Cerebellum (tissue), 4 donors: ENCODE measurements at places on chromosomes 12 and 14. TPM values are rescaled to one million over a fixed set of nuclear protein-coding genes. Genes with fewer than 3 reads are reported as not detected.

Gene MYG1
- 20.7 TPM for total RNA-seq

GRCh38 chr12:9707356-9707755, 25.5 kb downstream of the CLECL1 start:
- no peak for DNase-seq

Gene AICDA
- not detected for total RNA-seq

DNA sequence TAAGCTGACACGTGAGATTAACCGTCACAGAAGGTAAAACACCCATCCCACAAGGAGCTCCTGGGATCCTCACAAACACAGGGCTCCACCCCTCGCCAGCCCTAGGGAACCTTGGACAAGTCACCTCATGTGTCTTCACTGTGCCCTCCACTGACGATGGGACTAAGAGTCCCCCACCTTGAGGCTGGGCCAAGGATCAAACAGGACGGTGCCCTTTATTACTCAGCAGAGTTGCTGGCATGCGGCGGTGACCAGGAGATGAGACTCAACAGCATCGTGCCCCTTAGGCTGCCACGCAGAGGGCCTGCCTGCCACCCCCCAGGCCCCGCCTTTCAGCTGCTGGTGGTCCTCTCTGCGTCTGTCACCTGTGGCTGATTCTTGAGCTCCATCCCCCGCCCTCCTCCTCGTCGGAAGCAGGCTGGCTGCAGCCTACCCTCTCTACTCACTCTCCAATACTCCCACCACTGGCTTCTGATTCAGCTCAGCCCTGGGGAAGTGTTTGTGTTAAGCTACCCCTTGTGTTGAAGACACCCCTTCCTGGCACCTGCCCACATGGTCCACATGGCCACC, 105.2 kb downstream of the DICER1 start:
- DNase-seq = no peak

DNA sequence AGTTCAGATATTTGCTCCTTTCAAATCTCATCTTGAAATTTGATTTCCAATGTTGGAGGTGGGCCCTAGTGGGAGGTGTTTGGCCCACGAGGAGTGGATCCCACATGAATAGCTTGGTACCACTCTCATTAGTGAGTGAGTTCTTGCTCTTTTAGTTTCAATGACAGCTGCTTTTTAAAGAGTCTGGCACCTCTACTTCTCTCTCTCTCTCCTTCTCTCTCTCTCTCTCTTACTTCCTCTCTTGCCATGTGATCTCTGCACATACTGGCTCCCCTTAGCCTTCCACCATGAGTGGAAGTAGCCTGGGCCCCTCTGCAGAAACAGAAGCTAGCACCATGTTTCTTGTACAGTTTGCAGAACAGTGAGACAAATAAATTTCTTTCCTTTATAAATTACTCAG, 25.1 kb downstream of the GPR65 start:
- DNase-seq = no peak

DNA sequence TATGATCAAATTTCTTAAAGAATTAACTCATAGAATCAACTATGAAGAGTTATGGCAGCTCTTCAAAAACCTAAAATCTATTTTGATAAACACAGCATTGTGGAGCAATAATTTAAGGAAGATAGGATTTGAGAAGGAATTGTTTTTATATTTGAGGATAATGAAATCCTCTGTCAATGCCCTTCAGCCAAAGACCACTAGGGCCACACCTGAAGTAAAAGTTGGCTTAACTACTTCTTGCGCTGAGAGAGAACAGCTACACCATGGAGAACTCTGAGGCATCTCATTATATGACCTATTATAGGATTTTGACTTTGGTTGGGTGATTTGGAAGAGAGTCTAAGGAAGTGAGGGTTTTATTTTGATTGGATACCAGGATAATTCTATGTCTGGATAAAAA, 237.2 kb downstream of the TMTC2 start:
- no peak for DNase-seq

- DNase-seq = no peak
These were observed 40.0 kb downstream of the FRS2 start for GRCh38 chr12:69509904-69510827.

DNA sequence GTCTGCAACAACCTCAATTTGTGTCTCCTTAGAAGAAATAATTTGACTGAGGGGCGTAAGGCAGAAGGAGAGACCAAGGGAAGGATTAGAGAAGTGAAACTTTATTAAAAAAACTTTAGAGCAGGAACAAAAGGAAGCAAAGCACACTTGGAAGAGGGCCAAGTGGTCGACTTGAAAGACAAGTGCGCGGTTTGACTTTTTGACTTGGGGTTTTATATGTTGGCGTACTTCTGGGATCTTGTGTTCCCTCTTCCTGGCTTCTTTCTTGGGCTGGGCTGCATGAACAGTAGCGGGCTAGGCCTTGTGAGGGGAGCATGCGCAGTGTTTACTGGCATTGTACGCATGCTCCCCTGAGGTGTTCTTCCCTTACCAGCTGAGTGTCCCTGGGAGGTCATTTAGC, 369.3 kb upstream of the DCN start:
- DNase-seq = no peak

- no peak for DNase-seq
These were observed 72.6 kb upstream of the GALNT9 start for GRCh38 chr12:132401982-132402381.

DNA sequence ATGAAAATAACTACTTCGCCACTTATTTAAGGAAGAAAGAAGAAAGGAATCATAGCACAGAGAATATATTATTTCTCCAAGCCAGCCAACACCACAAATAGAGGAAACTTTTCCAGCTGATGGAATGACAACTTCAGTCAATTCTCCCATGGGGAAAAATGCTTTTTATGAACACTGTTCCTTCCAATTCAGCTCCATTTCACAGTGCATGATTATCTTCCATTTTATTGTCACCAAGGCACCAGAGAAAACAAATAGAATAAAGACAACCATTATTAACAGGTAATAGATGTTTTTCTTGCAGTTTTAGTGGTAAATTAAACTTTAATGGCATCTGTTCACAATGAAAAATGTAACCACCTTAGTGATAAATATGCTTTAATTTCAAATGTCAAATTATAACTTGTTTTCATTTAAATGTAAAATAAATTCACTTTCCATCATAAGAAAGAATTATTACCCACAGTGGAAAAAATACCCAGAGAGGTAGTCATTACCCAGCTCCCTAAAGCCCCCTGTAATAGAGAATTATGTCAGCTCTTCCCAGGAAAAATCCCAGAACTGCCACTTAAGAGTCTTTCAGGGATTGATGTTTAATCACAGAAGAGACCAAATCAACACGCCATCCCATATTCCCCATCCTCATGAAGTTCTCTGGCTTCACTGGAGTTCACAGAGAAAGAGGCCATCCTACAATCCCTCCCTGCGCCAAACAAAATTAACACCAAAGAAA, 828.3 kb upstream of the TMEM132C start:
- no peak for DNase-seq
